ENCODE measurements at places on chromosomes 6 and 20.

- DNase-seq, result no peak
Measured at GRCh38 chr20:3167738-3168078, 5.6 kb downstream of the LZTS3 start.

DNA sequence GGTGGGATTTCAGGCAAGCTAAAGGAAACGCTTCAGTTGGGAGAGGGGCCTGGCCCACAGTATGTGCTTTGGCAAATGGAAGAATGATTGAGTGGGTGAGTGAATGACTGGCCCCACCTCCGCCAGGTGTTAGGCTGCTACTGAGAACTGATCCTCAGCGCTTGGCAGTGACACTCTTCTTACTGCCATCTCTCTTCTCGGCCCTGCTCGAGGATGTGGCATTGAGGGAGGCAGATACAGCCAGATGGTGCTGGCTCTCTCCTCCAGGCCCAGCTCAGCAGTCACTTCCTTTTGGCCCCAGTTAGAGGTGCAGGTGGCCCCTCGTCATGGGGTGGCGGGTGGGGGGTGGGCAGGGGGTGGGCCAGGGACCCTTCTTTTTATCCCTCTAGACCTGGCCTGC lies 38.9 kb upstream of the KCNK5 start:
- DNase-seq, result no peak

DNA sequence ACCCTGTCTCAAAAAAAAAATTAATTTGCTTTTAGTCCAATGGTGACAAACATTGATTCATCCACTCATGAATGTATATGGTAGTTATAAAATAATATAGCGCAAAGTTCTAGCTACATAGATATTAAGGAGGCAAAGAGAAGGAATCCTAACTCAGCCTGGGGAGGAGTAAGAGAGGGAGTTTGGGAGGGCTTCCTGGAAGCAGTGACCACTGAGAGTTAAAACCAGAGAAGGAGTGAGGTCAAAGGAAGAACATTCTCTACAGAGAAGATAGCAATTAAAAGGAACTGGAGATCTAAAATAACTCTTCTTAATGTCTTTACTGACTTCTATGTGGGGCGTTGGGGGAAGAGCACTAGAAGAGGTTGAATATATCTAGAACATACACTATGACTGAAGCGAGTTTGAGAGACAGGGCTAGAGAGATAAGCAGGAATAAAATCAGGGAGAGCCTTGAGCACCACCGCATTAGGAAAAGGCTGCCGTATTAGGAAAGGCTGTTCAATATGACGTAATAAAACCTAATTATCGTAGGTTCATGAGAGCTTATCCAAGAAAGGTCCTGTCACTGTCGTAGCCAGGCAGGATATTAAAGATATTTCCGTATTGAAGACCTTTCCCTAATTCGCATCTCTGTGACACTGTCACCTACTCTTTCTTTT lies 81.8 kb upstream of the CNKSR3 start:
- no peak for DNase-seq

- DNase-seq, result no peak
Measured at GRCh38 chr6:84263557-84263956, 36.1 kb upstream of the CEP162 start.

DNA sequence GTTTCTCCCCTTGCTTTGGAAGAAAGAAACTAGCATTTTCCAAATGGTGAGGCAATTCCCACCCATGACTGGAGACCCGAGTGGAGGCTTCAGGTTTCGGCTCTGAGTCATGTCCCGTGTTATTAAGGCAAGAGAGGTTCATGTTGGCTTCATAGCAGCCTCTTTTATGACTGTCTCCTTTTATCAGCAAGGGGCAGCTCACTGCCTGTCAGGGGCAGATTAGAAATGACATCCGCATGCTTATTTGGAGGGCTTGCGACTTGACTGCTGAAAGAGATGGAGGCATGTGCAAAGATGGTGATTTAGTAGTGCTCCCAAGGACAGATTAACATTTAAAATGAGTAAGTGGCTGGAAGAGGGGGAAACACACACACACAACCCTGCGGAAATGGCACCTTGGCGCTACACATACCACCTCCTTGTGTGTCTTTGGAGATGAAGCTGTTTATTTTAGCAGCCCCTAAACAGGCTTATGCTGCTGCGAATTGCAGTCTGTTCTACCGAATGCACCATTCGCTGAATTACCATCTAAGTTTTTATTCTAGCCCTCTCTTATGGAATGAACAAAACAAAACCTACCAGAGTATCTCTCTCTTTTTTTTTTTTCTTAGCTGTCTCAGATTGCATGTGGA lies 52.1 kb upstream of the VSTM2L start:
- DNase-seq, result peak; percentile 83

GRCh38 chr6:84770521-84770920 lies 6.1 kb upstream of the TBX18 start:
- DNase-seq, result no peak

DNA sequence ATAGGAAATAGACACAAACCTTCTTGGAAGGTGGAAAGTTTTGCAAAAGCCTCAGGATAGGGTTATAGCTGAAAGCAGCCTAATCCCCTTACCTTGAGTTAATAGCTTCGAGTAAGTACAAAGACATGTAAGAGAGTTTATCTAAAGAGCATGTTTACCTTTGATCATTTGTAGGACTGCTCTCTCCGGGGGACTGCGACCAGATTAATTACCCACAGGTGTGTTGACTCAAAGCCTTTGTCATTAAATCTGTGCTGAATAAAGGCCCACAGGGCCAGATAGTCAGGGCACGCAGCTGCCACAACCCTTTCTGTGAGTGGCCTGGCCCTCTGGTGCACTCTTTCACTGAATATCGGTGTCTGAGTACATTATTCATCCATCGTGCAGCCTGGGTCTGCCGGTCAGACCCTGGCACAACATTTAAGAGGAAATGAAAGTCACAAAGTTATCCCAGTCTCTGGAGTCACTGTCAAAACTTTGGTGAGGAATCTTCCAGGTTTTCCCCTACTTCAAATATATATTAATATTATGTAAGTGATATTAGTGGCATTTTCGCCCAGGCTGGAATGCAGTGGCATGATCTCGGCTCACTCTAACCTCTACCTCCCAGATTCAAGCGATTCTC lies 5.4 kb upstream of the MICA start:
- DNase-seq, result no peak

- no peak for DNase-seq
Measured at GRCh38 chr6:131172222-131172621, 37.0 kb downstream of the AKAP7 start.

DNA sequence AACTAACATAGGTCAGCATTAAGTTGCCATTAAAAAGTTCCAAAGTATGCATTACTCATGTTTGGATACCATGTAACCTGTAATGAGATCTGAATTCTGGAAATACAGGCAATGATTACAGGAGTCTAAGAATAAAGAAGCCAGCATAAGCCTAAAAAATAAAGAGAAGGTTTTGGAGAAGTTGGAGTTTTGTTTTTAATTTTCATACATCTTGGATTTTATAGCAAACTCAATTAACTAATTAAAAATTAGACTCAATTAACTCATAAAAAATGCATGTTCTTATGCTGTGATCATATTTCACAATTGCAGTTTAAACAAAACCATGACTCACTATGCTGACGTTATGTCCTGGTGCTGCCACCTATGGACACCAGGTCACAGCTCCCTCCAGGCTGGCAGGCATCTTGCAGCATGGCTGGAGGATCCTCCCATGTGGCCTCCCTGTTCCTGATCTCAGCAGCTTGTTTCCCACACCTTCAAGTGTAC lies 648.8 kb upstream of the AGPAT4 start:
- DNase-seq, result peak; percentile 78

DNA sequence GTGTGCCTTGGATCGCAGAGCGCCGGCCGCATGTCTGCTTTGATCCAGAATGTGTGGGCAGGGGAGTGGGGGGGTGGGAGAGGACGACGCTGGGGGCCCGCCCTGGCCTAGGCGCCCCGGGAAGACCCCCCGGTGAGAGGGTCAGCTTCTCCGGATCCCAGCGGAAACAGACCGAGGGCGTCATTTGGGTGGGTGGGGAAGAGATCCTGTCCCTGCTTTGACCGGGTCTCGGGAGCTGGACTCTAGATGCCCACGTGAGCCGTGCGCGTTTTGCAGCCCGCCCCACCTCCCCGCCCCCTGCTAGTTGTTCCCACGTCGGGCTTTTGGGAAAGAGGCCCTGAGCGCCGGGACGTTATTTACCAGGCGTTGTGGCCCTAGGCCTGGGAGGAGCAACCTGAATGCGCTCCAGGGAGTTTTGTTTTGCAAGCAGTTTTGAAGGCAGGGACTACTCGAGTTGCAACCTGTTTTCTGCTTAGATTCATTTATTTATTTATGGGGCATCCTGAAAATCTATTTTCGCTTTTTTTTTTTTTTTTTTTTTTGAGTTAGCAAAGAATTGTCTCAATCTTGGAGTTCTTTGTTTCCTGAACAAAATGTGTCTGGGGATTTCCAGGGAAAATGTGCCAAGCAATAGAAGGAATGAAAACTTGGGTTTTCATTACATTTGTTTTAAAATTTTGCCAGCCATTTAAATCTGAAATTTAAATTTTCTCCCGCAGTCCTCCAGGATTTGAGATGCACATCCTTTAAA lies 1.6 kb downstream of the DSP start:
- no peak for DNase-seq

DNA sequence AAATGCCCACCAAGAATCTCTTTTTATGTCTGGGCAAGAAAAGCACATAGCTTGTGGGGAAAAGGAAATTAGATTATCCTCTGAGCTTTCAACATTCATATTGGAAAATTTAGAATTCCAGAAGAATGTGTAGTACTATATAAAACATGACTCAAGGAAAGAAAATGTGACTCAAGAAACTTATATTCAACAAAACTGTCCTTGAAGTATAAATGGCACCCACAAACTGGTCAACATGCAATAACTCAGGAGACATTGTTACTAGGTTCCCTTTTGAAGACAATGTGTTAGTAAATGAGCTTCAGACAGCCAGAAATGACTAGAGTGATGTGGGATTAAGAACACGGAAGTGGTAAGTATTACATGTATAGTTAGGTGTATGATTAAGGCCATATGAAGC lies 26.1 kb upstream of the TINAG start:
- DNase-seq, result no peak

GRCh38 chr6:41578217-41579087 lies 32.3 kb downstream of the FOXP4 start:
- no peak for DNase-seq
